ENCODE measurements at places on chromosomes 2 and 18.

DNA sequence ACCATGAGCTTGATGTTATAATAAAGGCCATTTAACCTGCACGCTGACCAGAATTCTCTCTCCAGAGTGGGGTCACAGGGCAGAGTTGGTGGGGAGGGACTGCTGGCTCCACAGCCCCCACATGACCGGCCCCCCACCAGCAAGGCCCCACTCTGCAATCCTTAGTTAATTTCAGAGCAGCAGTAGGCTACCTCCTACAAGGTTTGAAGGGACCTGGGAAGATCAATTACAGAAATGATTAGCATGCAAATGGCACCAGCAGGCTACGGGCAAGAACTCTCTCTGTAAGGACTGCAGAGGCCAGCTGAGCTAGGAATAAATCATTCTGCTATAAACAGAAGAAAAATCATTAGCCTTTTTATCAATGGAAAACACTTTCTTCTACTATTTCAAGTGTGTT lies 135.3 kb downstream of the C1D start:
- DNase-seq, result no peak

DNA sequence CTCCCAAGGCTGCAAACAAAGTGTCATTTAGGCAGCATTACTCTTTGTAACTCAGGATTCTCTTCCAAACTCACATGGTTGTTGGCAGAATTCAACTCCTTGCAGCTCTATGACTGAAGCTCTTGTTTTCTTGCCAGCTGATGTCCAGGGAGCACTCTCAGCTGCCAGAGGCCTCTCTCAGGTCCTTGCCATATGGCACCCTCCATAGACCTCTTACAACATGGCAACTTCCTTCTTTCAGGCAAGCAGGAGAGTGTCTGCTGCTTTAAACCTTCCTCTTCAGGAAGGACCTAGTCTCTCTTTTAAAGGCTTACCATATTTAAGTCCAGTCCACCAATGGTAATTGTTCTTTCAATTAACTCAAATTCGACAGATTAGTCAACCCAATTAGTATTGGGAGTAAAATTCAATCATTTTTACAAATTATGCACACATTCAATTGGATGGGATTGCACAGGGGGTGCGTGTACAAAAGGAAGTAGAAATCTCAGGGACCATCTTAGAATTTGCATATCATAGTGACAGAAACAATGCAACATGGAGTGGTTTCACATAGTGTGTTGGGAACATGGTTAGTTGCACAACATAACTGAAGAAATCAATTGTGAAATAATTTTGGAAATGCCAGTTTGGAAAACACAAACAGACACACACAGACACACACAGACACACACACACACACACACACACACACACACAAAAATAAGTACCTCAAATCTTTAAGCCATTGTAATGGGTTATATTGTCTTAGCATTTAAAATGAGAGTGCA lies 893.5 kb upstream of the ZEB2 start:
- DNase-seq, result no peak

- no peak for DNase-seq
Observed at GRCh38 chr2:159710601-159711180, 1.6 kb upstream of the MARCHF7 start.

DNA sequence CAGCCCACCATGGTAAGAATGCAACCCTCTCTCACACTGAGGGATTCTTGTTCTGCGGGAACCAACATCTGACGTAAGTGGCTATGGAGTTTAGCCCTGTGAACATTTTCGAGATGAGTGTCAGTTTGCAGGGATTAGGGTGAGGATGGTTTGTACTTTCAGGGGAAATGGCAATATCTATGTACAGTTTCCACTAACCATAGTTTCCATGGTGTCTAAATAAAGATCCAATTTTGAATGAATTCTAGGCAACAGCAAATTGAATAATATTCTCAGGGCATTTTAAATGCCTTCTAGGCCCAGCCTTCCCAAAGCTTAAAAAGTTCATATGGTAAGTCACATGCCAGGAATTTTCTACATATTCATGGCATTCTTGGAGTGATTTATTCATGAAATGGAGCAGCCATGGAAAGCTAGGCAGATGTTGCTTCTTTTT lies 105.4 kb upstream of the MMADHC start:
- no peak for DNase-seq

GRCh38 chr18:11514267-11514666 lies 95.1 kb upstream of the SLC35G4 start:
- DNase-seq, result no peak

DNA sequence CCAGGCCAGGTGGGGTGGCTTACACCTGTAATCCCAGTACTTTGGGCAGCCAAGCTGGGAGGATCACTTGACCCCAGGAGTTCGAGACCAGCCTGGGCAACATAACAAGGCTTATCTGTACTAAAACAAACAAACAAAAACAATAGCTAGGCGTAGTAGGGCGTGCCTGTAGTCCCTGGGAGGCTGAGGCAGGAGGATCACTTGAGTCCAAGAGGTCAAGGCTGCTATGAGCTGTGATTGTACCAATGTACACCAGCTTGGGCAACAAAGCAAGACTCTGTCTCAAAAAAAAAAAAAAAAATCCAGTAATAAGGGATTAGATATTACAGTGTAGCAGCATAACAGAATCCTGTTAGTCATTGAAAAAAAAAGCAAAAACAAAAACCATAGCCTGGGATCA lies 223.2 kb upstream of the FOSL2 start:
- DNase-seq, result no peak

GRCh38 chr2:112701052-112701451 lies 19.8 kb upstream of the NT5DC4 start:
- no peak for DNase-seq

GRCh38 chr18:13103366-13103765 lies 112.2 kb downstream of the CEP192 start:
- no peak for DNase-seq

- no peak for DNase-seq
Observed at GRCh38 chr18:73577365-73577764, 570.3 kb downstream of the FBXO15 start.

DNA sequence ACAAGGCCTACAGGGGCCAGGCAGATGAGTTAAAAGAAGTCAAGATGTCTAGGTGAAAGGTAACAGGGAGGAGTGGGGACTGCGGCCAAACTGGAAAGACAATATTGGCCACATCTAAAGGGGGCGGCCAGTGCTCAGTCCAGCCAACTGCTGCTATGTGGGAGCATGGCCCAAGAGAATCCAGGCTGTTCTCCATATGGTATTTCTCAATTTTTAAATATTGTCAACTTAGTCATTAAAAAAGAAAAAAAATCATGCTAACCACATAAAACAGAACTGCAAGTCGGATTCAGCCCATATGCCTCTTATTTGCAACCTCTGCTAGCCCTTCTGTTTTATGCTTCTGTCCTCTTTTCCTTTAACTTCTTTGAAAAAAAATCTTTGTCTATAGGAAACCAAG lies 14.8 kb downstream of the TRABD2A start:
- DNase-seq, result no peak

DNA sequence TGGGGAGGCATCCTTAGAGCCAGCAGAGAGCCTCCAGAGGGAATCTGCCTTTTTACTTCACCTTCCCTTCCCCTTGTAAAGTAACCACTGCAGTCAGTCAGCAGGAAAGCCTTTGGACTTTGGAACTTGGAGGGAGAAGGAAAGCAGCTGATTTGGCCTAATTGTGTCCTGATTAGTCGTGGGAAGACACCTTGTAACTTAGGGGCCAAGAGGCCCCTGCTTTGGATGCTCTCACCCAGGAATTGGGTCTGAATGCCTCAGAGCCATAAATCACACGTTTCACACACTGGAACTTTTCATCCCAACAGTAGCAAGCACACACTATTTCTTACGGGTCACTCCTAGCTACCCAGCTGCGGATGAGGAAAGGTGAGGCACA lies 81.0 kb upstream of the PPM1B start:
- DNase-seq, result peak; percentile 28

- no peak for DNase-seq
Observed at GRCh38 chr18:33699372-33699771, 121.4 kb downstream of the ASXL3 start.

- DNase-seq, result no peak
Observed at GRCh38 chr2:165163761-165164160, 40.1 kb downstream of the SCN3A start.

Data from C1 segment of cervical spinal cord (tissue), 14 donors.